ENCODE measurements at places on chromosomes 4 and X. TPM values are rescaled to one million over a fixed set of nuclear protein-coding genes. Genes with fewer than 3 reads are reported as not detected.

DNA sequence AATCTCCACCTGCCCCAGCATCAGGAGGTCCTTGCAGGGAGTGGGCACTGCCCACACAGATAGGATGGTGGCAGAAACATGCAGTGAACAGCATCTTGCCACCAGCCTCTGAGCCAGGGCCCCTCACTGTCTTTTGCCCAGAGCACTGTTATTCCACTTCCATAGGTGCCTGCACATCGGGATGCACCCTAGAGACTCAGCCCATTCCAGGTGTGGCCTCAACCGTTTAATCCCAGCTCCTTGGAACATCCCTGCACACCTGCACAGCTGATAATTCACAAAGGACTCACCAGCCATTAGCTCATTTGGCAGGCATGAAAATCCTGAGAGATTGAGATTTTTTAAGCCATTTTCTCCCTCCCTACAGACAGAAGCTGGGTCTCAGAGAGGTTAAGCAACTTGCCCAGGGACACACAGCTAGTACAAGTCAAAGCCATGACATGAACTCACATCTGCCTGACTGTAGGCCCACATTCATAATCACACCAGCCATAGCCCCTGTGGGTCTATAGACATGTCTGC, 116.3 kb downstream of the EFNB1 start:
- peaks cover 3% of the 10 kb centered on the region for H3K4me1 ChIP-seq
- H3K27ac ChIP-seq: no peak overlapping the region
- no peaks in the 10 kb centered on the region for H3K27me3 ChIP-seq
- DNase-seq: no peak

DNA sequence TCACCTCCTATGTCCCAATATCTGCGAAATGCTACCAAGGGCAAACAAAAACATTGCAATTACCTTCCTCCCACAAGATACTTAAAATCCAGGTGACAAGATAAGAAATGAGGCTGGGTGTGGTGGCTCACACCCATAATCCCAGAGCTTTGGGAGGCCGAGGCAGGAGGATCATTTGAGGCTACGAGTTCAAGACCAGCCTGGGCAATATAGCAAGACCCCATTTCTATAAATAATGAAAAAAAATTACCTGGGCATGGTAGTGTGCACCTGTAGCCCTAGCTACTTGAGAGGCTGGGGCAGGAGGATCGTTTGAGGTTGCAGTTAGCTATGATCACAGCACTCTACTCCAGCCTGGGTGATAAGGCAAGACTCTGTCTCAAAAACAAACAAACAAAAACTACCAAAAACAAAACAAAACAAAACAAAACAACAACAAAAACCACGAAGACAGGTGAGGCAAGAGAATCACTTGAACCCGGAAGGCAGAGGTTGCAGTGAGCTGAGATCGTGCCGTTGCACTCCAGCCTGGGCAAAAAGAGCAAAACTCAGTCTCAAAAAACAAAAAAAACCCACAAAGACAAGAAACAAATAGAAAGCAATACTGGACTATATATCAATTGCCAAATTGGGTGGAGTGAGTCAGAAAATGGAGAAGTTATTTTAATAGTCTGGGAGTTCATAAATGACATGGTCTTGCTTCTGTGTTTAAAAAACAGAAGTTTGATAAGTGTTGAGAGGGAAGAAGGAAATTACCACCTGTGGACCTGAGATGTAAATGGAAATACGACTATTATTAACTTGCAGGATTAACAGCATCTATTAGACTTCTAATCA, 176.5 kb downstream of the FBXW7 start:
- no peaks in the 10 kb centered on the region for H3K4me1 ChIP-seq
- no peak overlapping the region for H3K4me3 ChIP-seq
- DNase-seq: no peak
- H3K27ac ChIP-seq: no peak overlapping the region

- no peak overlapping the region for H3K4me3 ChIP-seq
- H3K36me3 ChIP-seq: no peaks in the 10 kb centered on the region
- no peaks in the 10 kb centered on the region for H3K4me1 ChIP-seq
- DNase-seq: no peak
Measured at GRCh38 chr4:4969298-4969697, 50.0 kb downstream of the CYTL1 start.

NDNF gene
- 1.9 TPM for total RNA-seq

SSX5 gene
- not detected for total RNA-seq

VSIG1 gene
- total RNA-seq: 0.37 TPM

All from transverse colon (tissue), 4 donors.